ENCODE measurements at places on chromosomes 16 and 17.

DNA sequence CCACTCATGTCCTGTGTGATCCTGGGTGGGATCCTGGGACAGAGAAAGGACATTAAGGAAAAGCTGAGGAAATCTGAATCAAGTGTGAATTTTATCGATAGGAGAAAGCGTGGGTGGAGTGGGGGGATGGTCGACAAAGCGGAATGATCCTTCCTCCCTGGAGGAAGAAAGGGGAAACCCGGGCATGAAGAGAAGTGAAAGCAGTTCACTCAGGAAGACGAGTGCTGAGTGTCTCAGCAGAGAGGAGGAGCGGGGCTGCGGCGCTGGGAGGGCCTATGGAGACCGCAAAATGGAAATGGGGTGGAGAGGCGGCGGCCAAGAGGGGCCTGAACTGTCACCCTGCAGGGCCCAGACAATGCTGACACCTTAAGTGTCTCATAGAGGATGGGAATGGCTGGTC is 8.7 kb downstream of the ZDHHC7 start:
- DNase-seq: no peak

DNA sequence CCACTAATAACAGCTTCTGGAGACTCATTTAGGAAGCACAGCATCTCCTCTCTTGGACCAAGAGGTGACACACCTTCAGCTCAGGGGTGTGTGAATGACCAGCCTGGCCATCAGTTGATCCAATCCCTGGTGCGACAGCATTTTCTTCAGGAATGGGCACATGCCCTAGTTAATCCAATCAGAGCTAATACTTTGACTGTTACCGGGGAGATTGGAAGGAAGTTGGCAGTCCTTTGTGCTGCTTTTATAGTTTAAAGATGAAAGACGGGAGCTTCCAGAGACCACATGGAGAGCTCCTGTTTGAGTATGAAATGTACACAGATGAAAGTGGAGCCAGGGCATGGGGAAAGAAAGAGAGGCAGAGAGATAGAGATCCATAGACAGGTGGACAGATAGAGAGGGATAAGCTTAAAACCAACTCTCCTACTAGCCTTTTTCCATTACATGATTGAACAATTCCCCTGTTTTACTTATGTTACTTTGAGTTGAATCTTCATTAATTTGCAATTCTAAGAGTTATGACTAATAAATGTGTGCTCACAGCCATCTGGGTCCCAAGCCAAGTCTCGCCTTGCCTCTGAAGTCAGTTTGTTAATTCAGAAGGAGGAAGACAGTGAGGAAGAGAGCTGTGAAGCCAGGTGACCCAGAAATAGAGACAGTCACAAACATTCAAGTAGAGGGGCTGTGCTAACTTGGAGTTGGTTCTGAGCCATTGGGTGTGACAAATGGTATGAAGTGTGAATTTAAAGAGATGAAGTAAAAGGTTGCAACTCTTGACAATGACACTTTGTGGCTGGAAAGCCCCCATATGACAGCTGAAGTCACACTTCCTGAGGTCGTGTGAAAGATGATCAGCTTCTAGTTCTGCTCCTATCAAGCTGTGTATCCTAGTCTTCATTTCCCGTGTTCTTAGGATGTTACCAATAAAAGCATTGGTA is 120.0 kb upstream of the GOT2 start:
- no peak for DNase-seq

DNA sequence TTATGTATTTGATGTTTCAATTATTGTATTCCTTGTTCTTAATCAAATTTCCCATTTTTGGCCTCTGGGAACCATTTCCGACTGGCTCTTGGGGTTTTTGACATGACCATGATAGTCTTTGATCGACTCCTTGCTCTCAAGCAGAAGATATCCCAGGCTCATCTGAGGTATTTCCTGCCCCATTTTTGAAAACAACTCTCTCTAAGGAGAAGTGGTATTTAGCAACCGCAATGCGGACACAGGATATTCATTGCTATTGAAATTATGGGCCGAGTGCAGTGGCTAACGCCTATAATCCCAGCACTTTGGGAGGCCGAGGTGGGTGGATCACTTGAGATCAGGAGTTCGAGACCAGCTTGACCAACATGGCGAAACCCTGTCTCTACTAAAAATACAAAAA is 5.5 kb downstream of the TANGO6 start:
- no peak for DNase-seq

DNA sequence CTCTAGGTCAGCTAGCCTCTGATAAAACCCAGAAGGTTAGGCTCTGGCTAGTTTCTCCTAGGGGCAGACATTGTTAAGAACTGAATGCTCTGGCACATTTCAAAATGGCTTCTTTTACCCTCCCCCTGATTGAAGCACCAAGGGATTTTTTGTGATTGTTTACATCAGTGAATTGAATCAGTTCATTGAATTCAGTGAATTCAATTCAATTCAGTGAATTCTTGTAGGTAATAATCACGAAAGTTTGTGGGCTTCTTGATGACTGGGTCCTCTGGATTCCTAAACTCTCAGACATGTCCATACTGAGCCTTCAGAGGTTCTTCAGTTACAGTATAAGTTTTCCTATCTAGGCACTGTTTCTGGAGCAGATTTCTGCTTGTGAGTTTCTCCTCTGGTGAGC is 135.2 kb upstream of the ELAC2 start:
- DNase-seq: no peak

GRCh38 chr17:63293323-63294075 is 152.6 kb downstream of the CYB561 start:
- DNase-seq: no peak

DNA sequence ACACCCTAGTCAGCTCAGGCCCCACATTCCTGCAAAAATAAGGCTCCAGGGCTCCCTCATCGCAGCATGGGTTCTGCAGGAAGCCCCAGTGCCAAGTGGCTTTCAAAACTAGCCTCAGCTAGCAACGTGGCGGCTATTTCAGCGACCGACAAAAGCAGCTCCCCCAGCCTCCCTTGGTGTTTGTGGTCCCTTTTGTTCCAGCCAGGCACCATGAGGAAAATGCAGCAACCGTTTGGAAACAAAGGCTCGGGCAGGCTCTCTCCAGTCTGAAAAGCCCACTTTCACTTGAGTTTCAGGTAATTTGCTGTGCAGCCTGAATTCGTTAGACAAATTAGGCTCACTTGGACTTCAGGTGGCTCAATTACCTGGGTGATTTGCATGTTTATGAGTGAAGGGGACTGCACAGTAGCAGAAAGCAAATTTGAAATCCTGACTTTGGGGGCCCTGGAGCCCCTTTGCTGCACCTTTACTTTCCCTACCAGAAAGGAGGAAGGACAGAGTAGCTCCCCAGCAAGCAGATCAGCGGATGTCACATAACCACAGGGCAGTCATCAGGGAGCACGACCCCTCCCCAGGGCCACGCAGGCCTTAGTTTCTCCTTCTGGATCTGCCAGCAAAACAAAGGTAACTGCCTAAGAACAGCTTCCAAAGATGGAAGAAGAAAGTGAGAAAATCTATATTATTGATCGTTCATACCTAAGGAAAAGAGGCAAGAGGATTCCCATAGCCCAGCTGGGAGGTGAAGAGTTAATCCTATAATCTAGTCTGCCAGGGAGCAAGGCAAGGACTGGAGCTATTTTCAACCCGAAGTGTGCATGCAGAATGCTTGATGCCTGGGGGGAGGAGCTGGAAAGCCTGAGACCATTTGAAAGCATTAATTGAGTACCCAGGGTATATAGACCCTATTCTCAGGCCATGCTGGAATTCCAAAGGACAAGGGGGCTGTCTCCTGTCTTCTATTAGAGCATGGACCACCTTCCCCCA is 143.1 kb upstream of the SDK2 start:
- no peak for DNase-seq

Measured in NCI-H2029 (cell line).